ENCODE measurements at places on chromosomes 2 and 18.

DNA sequence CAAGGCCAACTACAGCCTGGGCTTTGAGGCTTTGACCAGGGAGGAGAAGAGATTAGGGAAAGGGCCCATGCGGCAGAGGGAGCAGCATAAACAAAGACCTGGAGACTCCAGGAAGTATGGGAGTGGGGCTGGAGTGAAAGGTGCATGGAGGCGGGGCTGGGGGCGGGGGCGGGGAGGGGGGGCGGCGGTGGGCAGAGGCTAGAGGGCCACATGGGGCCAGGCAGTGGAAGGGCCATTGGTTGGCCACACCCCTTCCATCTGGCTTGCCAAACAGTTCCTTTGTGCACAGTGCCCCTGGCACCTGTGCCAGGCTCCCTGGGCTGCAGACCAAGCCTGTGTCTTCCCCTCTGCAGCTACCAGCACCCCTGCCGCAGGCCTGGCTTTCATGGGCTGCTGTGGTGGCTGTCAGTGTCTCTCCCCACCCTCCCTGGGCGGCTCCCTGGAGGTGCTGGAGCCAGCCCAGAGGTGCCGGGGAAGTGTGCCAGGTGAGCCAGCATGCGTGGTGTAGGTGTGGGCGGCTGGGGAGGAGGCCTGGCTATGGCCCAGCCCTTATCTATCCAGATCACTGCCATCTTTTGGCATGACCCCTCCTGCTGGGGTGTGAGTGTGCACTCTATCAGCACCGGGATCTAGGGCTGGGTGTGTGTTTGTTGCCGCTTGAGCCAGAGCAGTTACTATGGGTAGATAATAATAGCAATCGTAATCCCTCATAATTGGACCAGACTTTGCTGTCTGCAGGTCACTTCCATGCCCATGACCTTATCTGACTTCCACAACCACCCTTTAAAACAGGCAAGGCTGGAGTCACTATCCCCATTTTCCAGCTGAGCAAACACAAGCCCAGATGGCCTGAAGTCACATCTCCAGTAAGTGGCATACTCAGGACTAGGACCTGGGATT lies 30.5 kb downstream of the DNMT3A start:
- no peak for DNase-seq

- DNase-seq: no peak
These were observed 184.2 kb upstream of the SLC35G4 start for GRCh38 chr18:11425211-11425610.

GRCh38 chr2:150476286-150476685 lies 11.2 kb downstream of the RND3 start:
- no peak for DNase-seq

GRCh38 chr2:128139624-128140023 lies 48.6 kb downstream of the UGGT1 start:
- no peak for DNase-seq

DNA sequence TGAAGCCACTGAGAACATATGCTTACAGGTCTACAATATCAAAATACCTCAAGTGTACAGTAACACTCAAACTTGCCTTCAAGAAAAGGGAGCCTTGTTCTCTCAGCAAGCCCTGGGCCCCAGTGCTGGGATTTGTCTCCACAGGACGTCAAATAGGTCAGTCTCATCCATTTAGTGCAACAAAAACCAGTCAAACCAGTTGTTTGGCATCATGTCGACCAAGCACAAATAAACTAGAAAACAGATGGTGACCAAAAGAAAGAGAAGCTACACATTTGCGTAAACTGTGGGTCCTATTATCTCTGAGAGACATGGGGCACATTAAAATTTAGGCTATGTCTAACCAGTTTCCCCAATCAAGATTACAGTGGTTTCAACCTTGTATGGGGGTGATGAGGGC lies 182.6 kb upstream of the PKDCC start:
- no peak for DNase-seq

GRCh38 chr2:217950401-217950871 lies 52.4 kb downstream of the TNS1 start:
- DNase-seq: no peak

DNA sequence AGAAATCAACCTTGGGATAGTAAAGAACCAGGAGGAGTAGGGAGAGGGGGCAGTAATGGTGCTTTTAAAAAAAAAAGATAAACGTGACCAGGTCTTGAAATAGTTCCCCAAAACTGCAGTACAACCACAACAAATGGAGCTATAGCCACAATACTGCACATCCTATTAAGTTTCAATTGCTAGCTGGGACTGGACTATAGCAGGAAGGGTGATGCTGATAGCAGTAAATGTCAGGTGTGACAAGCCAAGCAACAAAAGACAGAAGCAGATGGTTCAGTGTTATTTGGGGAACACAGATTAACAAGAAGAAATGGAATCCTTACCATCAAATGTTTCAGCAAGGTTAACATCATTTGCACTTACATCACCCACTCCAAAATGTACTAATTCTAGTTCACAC lies 10.1 kb downstream of the RPS27A start:
- no peak for DNase-seq

DNA sequence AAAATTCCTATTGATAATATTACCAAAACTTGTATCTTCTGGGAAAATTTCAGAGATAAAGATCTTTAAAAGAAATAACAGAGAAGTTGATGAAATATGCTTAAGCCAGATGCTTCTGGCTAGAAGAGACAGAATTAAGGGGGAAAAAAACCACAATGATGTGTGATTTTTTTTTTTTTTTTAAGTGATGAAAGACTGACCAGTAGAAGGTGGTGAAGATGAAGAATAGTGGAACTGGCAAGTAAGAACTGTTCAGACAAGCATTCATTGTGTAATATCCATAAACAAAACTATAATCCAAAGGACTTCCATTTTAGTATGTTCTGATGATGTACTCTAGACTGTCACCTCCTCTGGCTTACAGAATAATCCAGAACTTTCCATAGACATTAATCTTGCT lies 89.8 kb downstream of the INO80D start:
- no peak for DNase-seq

GRCh38 chr2:142973160-142973821 lies 95.8 kb downstream of the KYNU start:
- DNase-seq: no peak

DNA sequence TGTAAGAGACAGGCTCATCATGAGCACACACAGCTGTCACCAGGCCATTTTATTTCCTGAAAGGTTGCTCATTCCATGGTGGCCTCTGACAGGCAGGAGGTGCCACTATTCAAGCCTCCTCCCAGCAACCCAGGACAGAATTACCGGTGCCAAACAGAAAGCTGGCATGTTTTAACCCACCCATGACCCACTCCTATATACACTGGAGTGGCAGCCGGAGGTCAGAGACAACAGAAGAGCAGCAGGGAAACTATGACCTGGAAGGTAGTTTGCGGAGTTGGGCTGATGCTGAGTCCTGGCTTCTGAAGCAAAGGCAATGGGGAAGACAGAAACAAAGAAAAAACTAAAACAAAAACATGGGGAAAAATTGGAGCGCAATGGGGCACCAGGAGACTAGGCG lies 2.3 kb downstream of the RFTN2 start:
- no peak for DNase-seq

DNA sequence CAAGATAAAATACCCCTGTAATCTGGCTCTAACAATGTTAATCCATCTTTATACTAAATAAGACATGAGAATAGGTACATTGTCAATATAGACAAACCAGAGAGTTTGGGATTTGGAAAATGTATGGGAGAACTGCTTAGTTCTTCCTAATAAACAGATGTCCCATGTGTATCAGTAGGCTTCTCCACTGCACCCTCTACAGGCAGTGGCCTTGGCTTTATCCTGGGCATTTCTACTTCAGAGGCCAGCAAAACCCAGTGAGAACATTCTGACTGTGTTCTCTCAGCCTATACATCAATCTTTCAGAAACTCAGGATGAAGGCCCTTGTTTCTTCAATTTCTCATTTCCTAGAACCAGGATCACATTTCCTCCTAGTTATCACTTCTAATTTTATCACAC lies 1167.5 kb upstream of the ACVR2A start:
- no peak for DNase-seq

DNA sequence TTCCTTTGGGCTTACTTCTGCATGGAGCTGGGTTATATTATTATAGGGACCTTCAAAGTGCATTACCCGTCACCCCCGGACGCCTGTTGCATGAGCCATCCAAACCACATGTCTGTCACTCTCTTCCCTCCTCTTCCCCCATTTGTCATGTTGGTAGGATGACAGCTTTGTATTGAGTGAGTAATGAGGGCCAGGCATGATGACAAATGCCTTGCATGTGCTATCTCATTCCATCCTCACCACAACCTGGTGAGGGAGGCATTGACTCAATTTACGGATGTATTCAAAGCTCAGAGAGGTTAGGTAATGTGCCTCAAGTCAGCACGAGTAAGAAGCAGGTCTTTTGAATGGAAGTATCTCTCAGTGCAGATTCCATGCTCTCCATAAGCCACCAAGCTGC lies 510.5 kb upstream of the TNP1 start:
- DNase-seq: no peak

DNA sequence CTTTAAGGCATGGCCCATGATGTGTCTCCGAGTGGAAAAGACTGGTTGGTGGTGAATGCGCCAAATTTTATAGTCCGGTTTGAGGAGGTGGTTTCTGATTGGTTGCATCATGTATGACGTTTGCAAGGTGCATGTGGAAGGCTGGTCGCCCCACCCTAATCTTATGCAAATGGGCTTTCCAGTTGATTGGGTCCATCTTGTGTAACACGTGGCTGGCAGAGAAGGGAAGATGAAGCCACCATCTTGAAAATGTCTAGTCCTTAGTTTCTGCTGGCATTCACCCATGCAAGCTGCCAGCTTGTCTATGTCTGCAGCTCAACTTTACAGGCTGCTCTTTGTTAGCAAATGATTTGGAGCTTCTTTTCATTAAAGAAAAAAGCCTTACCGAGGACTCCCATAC lies 132.2 kb downstream of the PIK3C3 start:
- no peak for DNase-seq

All from activated CD8-positive, alpha-beta T cell treated with anti-CD3 and anti-CD28 coated beads, Interleukin-2, amount 10 ng/mL, durations not matched to agents 7 days and 5 days (primary cell).